Testis (tissue), 5 donors: ENCODE measurements at places on chromosomes 2 and 18.
A peak's percentile ranks its signal among the peaks of the same experiment; 100 is the strongest.

DNA sequence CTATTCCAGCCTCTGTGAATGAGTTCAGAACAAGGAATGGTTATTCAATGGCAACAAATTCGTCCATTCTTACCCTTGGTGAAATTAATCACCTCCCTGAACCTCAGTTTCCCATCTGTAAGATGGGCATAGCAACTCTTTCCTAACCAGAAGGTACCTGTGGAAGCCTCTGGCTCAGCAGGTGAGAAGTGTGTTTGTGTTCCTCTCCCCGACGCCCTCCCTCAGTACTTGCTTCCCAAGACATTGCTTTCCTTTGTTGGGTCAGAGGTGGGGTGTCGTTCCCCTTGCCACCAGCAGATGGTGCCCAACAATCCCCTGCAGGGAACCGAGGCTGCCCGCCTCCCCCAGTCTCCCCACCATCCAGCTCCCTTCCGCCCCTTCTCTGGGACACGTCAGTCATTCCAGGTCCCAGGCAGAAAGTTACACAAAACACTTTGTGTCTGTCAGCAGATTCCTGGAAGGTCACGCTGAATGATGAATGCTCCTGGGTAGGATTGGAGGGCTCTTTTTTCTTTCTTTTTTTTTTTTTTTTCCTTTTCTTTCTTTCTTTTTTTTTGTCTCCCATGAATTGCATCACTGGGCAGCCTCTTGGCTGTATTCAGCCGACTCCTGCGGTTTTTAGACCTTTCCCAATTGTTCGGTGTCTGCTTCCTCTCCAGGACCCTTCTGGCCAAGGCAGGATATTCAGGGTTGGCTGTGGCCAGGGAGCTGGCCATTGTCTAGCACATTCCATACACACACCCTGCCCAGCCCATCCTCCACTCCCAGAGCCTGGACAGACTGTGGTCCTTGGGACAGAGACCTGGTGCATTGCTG, 117.3 kb downstream of the LPIN1 start:
- peak; percentile 89 for DNase-seq

GRCh38 chr2:4486971-4487370, 783.6 kb downstream of the DCDC2C start:
- no peak for DNase-seq

- DNase-seq: peak; percentile 60
These were observed 178.6 kb downstream of the ZBTB7C start for GRCh38 chr18:48230467-48231113.

GRCh38 chr2:10078704-10079265, 1.4 kb downstream of the CYS1 start:
- no peak for DNase-seq

- peak; percentile 62 for DNase-seq
These were observed 399.8 kb downstream of the TMEM182 start for GRCh38 chr2:103161456-103162289.

- DNase-seq: no peak
These were observed 100.9 kb upstream of the TNP1 start for GRCh38 chr2:216960671-216961268.

DNA sequence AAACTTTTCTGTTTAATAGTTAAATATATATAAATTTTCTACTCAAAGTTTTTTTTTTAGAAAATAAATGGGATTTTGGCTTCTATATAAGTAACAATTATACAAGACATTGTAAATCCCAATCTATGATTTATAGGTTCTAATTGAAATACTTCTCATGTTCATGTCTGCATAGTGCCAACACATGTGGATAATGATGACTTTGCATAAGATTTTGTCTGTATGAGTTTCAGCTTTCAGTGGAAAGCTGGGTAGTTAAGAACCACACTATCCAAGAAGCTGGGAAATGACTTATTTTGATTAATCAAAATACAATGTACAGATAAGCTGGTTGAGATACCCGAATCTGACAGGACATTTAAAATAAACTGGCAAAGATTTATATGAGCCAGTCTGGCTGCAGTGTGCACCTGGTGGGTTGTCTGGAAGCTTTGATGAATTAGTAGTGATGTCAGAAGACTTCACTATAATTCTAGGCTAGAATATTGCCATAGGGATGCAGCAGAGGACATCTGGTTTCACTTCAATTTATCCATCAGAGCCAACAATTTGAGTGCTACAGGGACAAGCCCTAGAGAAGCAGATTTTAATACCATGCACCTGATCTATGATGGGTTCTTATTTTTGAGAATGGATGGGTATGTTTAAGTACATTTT, 45.4 kb downstream of the EML6 start:
- DNase-seq: no peak

DNA sequence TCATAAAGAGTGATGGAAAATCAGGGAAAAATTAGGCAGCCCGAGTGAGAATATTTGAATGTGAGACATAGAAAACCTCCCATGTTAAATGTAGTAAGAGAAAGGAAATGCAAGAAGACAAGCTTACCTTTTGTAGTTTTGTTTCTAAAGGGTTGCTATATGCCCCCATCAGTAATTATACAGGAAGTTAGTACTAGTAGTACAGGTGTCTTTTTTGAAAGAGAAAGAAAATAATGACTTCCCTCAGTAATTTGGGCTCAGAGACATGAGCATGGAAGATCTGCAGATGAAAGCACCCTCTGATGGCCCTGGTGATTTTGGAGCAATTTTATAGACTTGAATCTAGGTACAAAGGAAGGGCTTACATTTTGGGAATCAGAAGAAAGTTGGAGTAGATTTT, 80.8 kb downstream of the RHBDD1 start:
- DNase-seq: no peak

- DNase-seq: no peak
These were observed 52.1 kb upstream of the LYPD6 start for GRCh38 chr2:149278161-149278871.

DNA sequence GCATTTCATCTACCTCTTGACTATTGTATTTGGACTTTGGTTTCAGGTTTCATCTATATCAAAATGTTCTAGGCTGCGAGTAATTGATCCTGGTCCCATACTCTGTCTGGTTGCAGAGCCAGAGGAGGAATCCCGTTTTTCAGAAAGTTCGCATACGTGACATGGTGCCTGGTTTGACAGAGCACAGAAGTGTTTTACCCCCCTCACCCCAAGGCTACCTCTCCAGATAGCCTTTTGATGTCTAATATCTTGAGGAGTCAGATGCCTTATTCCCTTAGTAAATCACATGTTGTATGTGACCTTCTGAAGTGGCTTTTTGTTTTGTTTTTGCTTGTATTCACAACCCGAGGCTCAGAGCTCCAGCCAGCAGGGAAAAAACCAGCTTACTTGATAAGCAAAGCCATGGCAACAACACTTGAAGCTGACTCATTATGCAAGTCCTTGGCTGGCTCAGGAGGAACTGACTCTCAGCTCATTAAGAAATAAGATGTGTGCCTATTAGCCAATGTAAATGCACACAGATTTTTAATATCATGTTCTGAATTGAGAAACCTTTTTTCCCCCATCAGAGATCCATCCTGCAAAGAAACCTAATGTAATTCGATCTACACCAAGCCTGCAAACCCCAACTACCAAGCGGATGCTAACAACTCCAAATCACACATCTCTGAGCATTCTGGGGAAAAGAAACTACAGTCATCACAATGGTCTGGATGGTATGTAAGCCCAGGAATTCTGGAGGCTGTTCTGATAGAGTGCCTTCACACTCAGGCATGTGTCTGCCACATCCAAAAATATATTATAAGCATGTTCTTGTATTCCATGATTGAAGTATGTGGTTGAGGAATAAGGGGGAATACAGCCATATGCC, 41.4 kb downstream of the OXER1 start:
- DNase-seq: peak; percentile 77

DNA sequence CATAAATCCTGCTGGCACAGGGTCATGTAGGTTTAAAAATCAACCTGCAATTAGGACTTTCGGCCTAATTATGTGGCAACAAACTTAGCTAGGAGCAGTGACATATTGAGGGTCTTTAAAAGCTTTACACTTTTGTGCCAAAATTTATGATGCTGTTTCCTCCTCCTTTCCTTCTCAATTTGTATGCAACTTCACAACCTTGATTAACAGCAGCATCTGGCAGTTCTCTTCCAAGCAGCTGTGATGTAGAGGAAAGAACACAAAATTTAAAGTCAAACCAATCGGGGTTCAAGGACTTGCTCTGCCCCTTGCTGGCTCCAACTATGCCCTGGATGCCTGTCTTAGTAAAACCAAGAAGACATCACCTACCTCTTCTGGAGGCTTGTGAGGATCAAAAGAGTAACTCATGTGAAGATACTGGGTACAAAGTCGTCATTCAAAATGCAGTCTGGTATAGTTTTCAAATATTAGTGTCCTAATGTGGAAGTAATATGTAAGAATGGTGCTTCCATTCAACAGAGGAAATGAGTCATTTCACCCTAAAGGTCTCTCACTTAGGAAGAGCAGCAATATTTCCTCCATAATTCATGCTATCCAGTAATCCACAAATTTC, 94.7 kb downstream of the ANKRD44 start:
- no peak for DNase-seq

GRCh38 chr2:190584980-190585661, 50.6 kb upstream of the NEMP2 start:
- DNase-seq: no peak

- DNase-seq: no peak
These were observed 64.0 kb downstream of the TFCP2L1 start for GRCh38 chr2:121220995-121221394.

DNA sequence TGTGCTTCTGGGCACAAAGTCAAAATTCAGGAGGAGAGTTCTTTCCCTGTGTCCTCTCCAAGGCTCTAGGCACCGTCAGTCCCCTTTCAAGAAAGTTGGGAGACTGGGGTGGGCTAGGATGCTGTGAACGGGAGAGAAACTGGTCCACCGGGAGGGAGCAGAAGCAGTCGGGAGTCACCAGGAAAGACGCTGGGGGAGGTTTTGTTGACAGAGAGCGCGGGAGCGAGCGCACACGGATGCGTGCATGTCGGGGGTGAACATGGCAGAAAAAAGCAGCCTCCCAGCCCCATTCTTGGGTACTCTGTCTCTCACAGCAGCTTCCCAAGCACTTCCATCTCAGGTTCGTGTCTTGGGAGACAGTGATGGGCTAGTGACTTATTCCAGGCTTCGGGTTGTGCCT, 97.1 kb upstream of the PXDN start:
- no peak for DNase-seq

- DNase-seq: peak; percentile 90
These were observed at the start of gene HOXD10 for GRCh38 chr2:176115883-176116813. HOXD10 (plus strand) TSS chr2:176116778; CDS start chr2:176116834, 56 bp downstream.

DNA sequence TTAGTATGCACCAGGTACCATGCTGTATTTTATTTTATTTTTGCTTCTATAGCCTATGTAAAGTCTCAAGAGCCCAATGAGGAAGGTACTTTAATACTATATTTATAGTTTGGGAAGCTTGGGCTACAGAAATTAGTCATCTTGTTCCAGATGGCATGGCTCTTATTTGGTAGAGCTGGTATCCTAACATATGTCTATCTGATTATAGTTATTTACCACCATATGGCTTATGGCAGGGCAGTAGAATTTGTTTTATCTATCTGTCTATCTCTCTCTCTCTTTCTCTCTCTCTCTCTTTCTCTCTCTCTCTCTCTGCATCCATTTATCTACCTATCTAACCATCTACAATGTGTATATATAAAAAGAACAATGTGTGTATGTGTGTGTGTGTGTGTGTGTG, 1293.7 kb upstream of the SLC39A10 start:
- DNase-seq: no peak

DNA sequence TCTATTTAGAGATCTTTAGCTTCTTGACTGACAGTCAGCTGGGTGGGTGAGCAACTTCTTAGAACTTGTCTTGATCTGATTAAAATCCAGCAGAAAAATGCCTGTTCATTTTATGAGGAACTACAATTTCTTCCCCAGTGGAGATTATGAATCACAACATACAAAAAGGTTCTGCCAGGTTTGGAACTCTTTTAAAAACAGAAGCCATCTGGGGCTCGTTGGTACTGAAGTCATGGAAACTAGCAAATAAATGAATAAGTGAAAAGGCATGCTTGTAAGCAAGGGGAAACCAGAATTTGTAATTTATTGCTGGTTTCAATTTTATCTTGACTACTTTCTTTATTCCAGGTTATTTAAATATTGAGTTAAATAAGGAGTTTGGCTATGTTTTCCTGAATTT, 767.4 kb downstream of the MBD2 start:
- no peak for DNase-seq

- DNase-seq: no peak
These were observed 106.8 kb downstream of the ARHGAP28 start for GRCh38 chr18:6836331-6836730.

GRCh38 chr2:158486150-158486969, 29.6 kb downstream of the PKP4 start:
- no peak for DNase-seq

GRCh38 chr2:43887176-43887575, 48.4 kb downstream of the ABCG8 start:
- no peak for DNase-seq

DNA sequence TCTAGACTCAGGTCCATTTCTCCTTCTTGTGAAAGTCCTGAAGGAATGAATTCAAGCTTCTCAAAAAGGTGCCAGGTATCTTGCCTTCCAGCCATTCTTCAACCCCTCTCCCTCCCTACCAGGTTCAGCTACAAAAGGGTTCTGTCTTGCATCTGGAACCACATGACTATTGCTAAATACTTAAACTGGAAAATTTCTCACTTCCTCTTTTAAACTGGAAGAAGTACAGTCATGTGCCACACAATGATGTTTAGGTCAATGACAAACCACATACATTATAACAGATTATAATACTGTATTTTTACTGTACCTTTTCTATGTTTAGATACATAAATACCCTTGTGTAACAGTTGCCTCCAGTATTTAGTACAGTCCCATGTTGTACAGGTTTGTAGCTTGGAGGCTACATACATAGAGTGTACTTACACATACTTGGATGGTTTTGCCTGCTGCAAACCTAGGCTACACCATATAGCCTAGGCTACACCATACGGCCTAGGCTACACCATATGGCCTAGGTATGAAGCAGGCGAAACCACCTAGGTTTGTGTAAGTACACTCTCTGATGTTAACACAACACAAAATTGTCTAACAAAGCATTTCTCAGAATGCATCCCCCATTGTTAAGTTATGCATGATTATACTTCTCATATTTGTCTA, 142.0 kb upstream of the DNMT3A start:
- no peak for DNase-seq

DNA sequence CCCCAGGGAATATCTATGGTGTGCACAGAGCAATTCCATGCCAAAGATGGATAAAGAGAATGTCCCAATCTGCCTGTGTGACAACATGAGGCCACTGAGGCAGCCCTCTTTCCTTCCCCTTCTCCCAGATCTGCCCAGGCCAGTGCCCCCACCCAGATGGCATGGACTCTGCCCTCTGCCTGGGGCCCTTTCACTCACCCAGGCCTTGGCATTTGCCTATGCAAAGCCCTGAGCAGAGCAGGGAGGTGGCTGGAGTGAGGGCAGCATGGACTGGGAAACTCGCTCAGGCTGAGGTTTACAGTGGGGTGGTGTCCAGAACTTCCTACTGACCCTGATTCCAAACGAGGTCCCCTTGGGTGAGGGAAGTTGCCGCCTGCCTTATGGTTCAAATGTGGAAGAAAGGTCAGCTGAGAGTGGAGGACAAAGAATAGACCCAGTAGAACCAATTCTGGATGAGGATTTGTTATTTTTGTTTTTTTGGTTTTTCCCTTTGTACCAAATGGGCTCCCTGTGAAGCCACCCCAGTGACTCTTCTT, 8.9 kb downstream of the SH2D6 start:
- DNase-seq: no peak

- DNase-seq: peak; percentile 17
These were observed 52.3 kb downstream of the TDRD15 start for GRCh38 chr2:21175895-21176646.
